Activated naive CD4-positive, alpha-beta T cell (primary cell): ENCODE measurements at places on chromosomes 3 and 15.

GRCh38 chr15:73049564-73050215 lies 2.6 kb upstream of the NEO1 start:
- DNase-seq = no peak

GRCh38 chr3:111311126-111311525 lies 230.9 kb upstream of the CD96 start:
- no peak for DNase-seq

DNA sequence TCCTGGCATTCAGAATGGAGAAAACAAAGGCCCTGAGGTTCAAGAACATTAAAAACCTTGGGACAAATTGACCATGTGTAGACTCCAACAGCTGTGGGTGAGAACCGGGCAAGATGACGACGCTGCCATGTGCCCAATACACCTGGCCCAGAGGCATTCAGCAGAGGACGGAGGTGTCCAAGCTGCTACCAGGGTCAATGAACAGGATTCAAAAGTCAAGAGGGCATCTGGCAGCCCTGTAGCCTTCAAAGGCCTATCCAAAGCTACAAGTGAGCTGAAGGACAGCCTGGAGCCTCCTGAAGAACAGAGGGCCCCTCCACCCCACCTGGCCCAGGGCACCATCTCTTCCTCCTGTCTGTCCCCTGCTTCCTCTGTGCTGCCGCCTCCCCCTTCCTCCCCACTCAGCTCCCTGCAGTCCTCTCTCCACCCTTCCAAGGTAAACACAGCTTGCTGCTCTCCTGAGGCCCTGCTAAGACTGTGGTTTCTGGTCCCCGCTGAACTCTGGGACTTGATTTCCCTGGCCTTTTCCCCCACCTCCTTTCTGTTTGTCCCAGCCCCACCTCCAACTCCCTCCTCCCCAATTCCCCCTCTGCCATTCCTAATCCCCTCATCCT lies 57.5 kb downstream of the HMCES start:
- no peak for DNase-seq

GRCh38 chr3:46089237-46090011 lies 62.1 kb upstream of the XCR1 start:
- DNase-seq = no peak

- DNase-seq = no peak
These were observed 437.7 kb downstream of the RAP2B start for GRCh38 chr3:153599685-153600084.

DNA sequence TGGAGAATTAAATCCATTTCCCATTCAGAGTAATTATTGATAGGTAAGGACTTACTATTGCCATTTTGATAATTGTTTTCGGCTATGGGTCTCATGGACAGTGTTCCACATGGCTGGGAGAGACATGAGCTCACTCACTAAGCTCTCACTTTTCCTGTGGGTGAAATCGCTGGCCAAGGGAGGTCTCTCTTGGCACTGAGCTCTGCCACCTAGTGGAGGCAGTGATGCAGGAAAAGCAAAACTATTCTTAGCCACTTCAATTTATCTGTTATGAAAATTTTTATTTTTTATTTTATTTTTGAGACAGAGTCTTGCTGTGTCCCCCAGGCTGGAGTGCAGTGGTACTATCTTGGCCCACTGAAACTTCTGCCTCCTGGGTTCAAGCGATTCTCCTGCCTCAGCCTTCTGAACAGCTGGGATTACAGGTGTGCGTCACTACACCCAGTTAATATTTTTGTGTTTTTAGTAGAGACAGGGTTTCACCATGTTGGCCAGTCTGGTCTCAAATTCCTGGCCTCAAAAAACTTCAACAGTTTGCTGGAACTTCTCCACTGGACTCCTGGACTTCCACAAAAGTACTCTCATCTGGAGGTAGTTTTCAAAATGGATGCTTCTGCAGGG lies 4.7 kb upstream of the RNF13 start:
- DNase-seq = peak; percentile 5

DNA sequence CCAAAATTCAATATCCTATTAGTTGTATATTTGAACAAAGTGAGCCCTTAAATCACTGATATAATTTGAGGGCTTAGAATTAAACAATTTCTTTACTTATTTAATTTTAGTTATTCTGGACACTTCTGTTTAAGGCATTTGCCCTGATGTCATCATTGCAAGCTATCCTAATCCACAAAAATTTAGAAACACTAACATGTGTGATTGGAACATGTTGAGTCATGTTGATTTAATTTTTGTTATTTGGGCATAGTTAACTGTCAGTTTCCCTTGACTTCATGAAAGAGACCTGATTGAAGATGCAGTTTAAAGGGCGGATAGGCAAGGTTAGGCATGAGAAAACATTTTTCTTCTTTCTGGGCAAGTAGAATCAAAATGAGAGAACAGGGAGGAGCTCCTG lies 682.6 kb downstream of the ROBO1 start:
- DNase-seq = no peak

DNA sequence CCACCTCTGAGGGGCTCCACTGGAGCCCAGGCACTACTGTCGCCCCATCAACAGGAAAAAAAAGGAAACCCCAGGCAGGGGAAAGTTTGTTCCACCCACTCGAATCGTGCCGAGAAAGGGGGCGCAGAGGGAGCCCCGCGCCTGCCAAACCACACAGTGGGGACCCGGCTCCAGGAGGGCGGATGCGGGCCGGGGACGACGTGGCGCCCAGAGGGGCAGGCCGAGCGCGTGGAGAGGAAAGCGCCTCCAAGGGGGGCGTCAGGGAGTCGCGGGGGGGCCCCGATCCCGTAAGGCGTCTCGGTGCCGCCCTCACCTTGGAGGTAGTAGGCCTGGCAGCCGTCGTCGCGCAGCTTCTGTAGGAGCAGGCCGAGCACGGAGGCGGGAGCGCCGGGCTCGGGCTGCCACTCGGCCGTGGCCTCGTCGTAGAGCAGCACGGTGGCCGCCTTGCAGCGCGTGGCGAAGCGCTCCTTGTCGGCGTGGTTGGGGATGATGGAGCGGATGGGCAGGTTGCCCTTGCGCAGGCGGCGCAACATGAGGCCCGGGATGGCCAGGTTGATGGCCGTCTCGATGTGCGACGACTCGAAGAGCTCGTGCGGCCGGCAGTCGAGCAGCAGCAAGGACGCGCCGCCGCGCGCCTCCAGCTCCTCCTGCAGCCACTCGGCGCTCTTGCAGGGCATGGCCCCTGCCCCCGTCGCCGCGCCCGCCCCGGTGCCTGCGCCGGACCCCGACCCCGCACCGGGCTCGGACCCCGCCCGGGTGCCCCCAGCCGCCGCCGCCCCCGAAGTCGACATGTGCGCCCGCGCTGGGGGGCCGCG lies 627 bp downstream of the DUSP7 start:
- DNase-seq = no peak

DNA sequence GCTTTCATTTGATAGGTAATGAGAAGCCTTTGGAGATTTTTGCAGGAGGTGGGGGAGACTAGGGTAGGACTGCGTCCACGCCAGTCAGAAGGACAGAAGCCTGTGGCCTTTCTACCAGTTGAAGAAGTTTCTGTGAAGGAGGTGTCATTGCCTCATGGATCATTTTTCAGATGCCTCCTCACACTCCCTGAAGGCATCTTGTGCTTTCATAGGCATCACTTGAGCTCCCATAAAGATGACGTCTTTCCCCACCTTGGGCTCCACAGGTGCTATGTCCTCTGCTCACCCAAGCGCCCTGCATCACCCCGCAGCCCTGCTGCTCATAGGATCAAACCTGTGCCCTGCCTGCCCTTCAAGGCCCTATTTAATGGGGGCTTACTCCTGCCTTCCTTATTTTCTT lies 7.5 kb upstream of the ITGA11 start:
- no peak for DNase-seq

DNA sequence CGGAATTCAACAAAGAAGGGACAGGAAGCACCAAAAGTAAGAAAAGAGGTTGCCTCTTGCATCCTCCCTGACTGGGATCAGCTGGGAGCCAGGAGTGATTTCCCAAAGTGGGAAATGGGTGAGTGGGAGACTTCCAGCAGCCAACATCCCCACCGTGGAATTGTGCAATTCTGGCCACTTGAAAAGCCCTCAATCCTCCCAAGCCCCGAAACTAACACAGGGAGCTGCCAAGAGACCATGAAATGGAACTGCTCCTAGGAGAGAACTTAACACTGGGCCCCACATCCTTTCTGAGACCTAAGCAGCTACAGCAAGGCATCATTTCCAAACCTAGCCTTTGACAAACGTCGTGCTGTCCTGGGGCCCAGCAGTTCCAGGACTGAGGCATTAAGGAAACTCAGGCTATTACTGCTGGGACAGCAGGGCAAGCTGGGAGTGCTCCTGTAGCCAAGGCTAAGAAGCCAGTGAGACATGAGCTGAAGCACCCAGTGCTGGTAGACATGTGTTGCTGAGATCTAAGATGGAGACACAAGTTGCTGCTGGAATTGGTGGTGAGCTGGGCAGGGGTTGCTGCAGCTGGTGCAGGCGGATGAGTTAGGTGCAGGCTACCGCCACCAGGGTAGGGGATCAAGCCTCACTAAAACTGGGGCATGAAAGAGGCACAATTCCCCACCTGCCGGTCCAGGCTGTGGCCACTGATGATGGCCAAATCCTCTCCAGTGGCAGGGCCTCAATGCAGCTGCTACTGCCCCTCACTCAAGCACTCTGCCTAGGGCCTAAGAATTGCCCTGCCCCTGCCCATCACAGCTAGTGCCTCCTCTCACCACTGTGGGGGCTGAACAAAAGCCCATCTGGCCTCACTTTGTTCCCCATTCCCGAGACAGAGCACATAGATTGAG lies 43.9 kb downstream of the ALDH1A2 start:
- no peak for DNase-seq

GRCh38 chr3:51686512-51687215 lies 15.6 kb downstream of the TEX264 start:
- peak; percentile 20 for DNase-seq

DNA sequence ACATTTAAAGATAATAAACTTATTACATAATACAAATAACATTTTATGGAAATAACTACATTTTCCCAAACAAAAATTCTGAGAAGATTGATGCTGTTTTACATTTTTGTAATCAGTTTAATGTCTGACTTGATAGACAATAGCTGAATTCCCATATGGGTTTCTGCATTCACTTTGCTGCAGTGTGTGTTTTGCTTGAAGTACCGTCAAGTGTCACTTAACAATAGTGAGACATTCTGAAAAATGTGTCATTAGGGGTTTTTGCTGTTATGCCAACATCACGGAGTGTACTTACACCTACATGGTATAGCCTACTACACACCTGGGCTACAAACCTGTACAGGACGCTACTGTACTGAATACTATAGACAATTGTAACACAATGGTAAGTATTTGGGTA lies 57.5 kb downstream of the USF3 start:
- no peak for DNase-seq

GRCh38 chr3:131079086-131079485 lies 52.4 kb downstream of the NEK11 start:
- no peak for DNase-seq

GRCh38 chr3:12838179-12838965 lies 3.0 kb downstream of the RPL32 start:
- DNase-seq = no peak

GRCh38 chr3:101836652-101837598 lies 12.4 kb upstream of the NFKBIZ start:
- no peak for DNase-seq

GRCh38 chr3:55984626-55985025 lies 483.6 kb downstream of the ERC2 start:
- no peak for DNase-seq

- no peak for DNase-seq
These were observed 212.3 kb upstream of the LRRFIP2 start for GRCh38 chr3:37386627-37387230.

DNA sequence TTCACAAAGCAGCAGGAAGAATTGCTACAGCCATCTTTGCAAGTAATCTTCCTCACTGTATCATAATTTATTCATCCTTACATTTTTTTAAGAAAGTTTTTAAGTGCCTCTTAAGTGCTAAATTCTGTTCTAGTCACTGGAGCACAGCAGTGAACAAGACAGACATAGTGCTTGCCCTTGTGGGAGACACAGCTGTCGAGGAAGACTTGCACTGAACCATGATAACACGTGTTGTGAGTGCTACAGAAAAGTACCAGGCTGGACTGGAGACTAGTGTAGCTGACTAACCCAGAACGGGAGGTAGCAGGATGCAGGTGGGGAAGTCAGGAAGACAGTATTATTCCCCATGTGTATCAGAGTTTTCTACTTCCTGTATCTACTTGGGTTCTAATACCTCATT lies 300.6 kb downstream of the TBL1XR1 start:
- DNase-seq = no peak

GRCh38 chr3:39641274-39641673 lies 168.1 kb upstream of the MYRIP start:
- DNase-seq = no peak

DNA sequence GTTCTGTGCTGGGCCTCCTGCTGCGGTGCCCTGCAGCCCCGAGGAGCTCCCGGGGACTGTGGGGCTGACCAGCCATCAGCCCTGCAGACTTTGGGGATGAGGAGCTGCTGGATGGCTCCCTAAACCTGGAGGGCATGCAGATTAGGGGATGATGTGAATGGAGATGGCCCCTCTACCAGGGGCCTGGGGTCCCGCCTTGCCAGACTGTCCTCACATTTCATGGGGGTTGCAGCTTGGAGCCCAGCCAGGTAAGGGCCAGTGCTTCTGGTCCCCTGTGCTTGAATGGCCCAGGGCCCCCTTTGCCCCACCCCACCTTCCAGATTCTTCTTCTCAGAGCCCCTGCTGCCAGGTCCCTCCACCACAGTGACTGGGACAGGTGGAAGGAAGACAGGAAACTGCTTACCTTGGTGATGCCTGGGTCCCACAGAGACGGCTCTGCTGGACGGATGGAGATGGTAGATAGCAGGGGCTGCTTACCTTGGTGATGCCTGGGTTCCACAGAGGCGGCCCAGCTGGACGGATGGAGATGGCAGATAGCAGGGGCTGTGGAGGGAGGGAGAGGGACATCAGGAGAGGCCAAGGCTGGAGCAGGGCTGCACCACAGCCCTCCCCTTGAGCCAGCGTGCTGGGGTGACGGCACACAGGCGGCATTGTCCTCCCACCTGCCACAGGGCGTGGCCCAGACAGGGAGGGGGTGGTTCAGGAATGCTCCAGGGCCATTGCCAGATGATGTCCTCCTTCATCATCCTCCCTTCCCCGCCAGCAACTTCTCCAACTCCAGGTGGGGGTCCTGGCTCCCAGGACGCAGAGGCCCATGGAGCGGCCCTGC lies at the start of gene SPTBN5:
SPTBN5 (minus strand) TSS at position 632 of the 829 bp plus-strand sequence; CDS start at position 76, 556 bp downstream.
- no peak for DNase-seq

DNA sequence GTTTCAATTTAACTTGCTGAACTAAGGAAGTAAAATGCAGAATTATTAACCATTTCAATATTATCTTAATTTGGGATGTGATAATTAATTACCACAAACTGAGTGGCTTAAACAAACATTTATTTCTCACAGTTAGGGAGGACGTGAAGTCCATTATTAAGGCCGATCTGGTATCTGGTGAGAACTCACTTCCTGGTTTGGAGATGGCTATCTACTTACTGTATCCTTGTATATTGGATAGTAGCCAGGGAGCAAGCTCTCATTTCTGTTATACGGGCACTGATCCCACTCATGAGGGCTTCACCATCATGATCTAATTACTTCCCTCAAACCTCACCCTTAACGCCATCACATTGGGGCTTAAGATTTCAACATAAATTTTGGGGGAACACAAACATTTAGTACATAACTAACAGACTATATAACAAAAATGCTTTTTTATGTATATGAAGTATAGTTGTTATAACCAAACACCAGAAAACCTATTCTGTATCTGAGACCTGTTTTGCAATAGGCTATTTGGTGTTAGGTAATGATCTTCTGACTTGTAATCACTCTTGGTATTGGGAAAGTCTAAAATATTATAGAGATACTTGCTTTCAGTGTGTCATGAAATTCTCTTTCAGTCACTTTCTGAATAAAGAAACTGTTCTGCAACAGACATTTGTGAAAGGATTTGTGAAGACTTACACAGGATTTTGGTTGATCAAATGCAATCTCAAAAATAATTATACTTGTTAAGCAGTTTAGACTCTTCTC lies 4.7 kb upstream of the KPNA4 start:
- DNase-seq = no peak

GRCh38 chr3:36707623-36708409 lies 56.5 kb downstream of the DCLK3 start:
- DNase-seq = no peak
